ENCODE measurements at places on chromosomes 3 and 15.

- no peak for DNase-seq
These were observed 1144.2 kb downstream of the ROBO2 start for GRCh38 chr3:78183906-78184599.

GRCh38 chr3:72887343-72887704 is 522 bp upstream of the GXYLT2 start:
- DNase-seq = no peak

DNA sequence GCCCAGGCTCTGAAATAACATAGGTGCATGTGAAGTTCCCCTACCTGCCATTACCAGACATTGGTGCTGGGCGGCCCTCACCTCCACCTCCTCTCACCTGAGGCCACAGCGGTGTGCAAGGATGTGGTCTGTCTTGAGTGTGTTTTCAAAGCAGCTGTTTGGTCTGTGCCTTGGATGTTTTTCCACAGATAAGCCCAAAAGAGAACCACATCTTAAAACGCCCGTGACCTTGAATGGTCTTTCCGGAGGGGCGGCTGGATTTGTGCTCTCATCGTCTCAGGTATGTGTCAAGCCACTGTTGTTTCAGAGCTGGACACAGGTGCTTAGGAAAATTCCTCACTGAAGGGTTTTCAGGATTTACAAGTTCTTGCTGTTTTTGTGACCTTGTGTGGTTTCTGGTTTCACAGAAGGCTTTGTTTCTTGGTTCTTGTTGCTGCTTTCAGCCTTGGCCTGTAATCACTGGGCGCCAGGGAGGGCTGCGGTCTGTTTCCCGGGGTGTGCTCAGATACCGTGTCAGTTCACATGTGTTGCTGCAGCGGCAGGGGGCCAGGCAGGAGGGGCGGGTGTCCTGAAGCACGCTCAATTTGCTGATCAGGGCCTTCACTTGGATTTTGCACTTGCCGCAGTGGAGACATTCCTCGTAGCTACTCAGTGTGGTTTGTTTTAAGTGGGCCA is 128.4 kb downstream of the IGF1R start:
- DNase-seq = peak; percentile 23

DNA sequence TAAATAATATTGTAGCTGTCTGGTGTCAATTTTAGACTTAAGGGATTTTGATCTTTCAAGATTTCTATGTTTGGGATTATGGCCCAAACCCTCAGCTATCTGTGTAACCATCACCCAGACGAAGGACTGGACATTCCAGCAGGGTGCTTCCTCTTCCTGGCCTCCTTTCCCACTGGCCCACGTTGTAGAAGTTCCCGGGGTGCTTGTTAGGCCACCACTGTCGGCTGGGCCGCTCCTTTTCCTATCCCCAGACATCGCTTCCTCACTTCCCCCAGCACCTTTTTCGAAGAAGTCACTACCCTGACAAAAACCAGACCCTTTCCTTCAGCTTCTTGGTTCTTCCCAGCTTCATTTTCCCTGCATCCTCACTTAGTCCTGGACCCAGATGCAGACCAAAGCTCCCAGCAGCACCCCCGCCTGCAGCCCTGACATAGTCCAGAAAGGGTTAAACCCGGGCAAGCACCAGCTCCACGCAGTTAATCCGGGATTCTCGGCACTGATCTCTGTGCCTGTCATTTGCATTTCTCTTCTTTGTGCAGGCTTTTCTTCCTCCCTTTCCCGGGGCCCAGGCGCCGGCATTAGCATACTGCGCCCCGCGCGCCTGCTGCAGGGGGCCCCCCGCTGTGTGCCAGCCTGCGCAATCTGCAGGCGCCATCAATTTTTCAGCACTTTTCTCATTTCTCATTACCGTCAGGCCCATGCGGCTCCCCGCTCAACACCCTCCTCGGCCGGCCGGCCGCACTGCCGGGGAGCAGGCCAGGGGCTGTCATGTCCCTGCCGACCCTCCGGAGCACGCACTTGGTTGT is 90.6 kb downstream of the ZNF621 start:
- DNase-seq = no peak

GRCh38 chr3:151275091-151275490 is 3.3 kb downstream of the P2RY14 start:
- DNase-seq = no peak

DNA sequence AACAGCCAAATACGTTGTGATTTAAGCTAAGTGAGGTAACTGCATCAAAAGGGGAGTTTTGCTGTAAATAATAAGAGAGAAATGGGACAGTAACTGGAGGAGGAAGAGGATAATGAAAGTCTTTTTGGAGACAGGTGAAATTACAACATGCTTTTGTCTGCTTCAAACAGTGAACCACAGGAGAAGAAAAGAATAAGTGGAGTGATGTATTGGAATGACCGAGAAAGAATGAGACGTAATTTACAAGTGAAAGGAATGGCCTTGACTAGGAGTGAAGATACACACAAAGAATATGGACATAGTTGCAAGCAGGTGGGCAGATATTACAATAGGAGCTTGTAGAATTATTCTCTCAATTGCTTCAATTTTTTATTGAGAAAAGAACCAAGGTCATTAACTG is 550.8 kb downstream of the DIPK2A start:
- DNase-seq = no peak

- no peak for DNase-seq
These were observed 55.2 kb downstream of the CCDC66 start for GRCh38 chr3:56612146-56612545.

- no peak for DNase-seq
These were observed 230.1 kb downstream of the EBLN2 start for GRCh38 chr3:73291541-73291940.

- no peak for DNase-seq
These were observed 87.5 kb upstream of the MME start for GRCh38 chr3:154992655-154993054.

DNA sequence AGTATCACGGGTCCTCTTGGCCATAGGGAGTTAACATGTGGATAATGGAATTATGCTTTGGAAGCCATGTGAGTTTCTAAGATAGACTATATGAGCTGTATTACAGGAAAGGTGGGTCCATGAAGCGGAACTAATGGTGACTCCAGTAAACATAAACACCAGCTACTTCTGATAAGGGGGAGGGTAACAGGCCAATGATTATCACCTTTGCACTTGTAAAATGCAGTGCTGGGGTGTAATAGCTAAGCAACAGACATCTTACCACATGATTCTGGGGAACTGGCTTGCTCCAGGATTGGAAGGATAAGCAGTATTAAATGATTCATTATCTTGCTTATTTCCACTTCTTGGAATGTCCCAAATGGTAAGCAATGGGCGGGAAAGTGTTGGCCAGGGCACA is 61.4 kb upstream of the CD47 start:
- DNase-seq = no peak

GRCh38 chr15:76753771-76754170 is 151.4 kb downstream of the SCAPER start:
- DNase-seq = no peak

- no peak for DNase-seq
These were observed 742 bp downstream of the PLA2G4F start for GRCh38 chr15:42155546-42156242.

DNA sequence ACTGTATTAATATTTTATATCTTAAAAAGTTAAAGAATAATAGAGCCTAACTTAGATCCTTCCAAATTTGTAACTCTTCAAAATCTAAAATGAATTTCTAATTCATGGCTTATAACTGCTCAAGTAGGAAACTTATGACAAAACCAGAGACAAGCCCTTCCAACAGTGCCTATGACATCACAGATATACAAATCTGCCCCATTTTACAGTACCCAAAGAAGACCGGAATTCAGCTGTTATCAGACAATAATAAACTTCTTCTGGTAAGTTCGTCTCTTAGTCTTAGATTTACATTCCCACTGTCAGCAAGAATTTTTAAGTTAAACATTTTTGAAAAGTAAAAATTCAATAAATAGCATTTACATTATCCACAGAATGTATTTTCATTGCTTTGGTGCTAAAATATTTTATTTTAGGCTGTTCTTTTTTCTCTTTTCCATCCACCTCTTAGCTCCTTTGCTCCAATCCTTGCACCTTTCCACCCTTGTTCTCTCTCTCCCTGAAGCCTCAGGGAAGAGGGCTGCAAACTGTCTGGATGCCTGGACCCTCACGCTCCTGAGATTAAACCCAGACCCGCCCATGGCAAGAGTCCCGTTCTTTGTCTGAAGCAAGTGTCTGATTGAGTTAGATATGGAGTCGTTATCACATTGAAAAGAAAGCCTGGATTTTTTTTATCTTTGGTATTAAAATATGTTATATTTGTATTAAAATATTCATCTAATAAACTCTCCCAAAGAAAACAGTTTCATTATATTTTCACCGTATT is 312.7 kb downstream of the ZBTB20 start:
- no peak for DNase-seq

DNA sequence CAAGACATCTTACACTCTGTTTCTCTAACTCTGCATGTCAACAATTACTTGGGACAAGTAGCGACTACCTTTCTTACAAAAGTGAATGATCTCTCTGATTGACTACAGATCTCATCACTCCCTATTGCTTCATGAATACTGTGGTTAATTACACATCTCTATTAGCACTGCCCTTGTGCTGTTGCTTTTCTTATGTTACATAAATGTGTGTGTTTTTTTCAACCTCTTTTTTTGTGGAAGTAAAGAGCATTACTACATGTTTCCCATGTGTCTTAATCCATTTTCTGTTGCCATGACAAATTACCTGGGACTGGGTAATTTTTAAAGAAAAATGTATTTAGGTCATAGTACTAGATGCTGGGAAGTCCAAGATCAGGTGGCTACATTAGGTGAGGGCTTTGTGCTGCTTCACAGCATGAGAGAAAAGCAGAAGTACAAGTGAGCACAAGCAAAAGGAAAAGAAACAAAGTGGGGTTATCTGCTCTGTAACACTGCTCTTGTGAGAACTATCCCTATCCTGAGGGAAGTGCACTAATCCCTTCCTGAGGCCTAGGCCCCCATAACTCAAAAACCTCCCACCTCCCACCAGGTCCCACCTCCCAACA is 298.2 kb upstream of the SATB1 start:
- no peak for DNase-seq

- no peak for DNase-seq
These were observed 11.4 kb downstream of the C15orf40 start for GRCh38 chr15:82999905-83000671.

DNA sequence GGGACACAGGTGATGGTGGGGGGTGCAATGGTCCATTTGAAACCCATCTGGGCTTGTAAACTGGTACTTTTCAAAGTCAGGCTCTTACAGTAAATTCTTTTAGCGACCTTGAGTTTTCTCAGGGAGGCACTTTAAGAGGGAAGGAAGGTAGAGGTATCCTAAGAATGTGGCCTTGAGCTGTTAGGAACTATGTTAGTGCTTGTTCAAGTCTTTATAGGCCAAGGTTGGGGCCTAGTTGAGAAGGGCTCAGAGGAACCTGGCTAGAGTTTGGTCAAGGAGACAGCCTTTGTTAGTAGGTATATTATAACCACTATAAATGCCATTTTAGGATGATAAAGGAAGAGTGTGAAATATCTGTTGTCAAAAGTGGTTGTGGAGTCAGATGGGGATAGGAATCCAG is 9.2 kb upstream of the CCK start:
- no peak for DNase-seq

DNA sequence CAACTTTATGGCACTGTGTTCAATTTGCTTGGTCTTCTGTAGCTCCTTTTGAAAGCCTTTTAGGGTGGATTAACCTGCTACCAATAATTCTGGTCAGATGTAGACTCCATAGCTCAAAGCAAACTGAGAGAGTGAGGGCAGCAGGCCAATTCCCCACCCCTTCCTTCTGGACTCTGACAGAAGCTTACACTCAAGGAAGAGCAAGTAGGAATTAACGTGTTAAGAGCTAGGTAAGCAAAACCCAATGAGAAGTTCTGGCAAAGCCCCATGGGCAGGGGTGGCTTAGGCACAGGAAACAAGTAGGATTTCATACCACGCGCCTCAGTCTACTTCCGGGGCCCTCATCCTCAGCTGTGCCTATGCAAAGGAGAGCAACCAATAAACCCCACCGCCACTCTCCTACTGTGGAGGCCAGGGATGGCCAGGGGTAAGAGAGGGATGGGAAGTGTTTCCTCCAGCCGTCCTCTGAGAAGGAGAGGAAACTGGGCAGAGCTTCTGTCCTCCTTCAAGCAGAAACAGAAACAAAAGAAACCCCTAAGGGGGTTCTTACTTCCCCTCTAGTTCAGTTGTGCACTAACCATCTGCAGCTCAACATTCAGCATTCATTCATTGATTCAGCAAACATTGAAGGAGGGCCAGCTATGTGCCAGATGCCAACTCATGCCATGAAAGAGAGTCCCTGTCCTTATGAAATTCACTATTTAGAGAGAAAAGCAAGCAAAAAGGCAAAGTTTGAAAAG is 12.6 kb downstream of the CCR5 start:
- no peak for DNase-seq

- no peak for DNase-seq
These were observed 111.5 kb downstream of the GABRG3 start for GRCh38 chr15:27082526-27082925.

DNA sequence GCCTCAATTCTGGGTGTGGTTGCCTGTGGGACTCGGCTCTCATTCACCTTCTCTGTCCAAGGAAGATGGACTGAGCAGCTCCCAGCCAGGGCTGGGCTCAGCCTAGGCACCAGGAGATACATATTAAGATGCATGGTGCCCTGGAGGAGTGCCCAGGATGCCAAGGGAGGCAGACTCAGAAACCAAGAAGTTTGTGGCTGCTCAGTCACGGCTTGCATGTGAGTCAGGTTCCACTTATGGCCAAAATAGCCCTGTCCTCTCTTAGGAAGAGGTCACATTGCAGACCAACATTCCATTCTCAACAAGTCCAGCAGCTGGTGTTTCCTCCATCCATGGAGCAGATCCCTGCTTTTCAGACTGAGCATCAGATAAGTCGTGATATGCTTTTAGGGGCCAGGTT is 21.8 kb downstream of the CDCP1 start:
- DNase-seq = no peak

- no peak for DNase-seq
These were observed 2.2 kb downstream of the STARD9 start for GRCh38 chr15:42577514-42578031.

DNA sequence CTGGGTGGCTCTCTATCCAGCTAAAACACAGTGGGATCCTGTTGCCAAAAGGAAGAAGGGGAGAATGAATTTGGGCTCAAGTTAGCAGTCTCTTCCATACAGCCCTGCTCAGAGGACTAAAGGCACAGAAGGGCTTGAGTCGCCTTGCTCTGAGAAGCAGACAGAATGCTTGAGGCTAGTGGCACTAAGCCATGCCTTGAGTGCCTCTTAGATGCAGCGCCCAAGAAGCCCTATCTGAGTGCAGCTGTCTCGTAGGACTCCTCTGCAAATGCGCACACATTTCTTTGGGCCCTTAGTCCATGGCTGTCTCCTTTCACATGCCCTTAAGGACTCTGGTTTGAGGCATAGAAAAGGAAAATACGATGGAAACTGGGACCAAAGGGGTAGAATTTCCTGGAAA is 211.3 kb upstream of the CHRM5 start:
- DNase-seq = no peak
